ENCODE measurements at places on chromosomes 12 and 14.

- no peak for DNase-seq
Measured at GRCh38 chr12:105977652-105978051, 161.1 kb downstream of the NUAK1 start.

DNA sequence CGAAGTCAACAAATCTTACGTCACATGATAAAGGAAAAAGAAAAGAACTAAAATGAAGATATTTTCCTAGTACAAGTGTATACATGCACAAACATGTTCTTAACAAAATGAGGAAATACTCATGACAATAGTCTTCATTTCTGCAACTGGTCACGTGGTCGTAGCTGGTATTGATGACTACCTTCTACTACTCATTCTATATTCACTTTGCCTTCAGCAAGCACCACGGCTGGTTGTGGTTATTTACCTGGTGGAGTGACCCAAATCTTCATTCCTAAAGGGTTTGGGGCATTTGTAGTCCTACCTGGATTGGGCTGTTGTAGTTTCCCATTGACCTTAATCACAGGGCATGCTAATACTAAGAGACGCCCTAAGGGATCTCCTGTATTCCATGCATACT lies 51.2 kb downstream of the FIGNL2 start:
- DNase-seq: no peak

GRCh38 chr14:96863327-96863985 lies 66.3 kb downstream of the VRK1 start:
- no peak for DNase-seq

DNA sequence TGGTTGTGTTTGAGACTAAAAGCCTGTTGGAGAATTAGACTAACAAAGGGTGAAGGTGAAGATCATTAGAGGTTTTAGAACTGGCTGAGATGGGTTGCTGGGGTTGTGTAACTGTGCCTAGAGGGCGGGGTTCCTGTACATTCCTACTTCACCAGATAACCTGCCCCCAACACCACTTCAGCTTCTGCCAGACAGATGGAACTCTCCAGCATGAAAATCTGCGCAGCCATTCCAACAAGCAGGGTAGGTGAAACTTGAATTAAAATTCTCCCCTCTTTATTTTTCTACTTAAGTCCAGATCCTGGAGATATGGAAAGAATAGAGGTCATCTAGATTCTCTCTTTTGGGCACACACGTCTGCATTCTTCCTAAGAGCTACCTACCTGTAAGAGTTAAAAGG lies 6.0 kb downstream of the FOXG1 start:
- no peak for DNase-seq

DNA sequence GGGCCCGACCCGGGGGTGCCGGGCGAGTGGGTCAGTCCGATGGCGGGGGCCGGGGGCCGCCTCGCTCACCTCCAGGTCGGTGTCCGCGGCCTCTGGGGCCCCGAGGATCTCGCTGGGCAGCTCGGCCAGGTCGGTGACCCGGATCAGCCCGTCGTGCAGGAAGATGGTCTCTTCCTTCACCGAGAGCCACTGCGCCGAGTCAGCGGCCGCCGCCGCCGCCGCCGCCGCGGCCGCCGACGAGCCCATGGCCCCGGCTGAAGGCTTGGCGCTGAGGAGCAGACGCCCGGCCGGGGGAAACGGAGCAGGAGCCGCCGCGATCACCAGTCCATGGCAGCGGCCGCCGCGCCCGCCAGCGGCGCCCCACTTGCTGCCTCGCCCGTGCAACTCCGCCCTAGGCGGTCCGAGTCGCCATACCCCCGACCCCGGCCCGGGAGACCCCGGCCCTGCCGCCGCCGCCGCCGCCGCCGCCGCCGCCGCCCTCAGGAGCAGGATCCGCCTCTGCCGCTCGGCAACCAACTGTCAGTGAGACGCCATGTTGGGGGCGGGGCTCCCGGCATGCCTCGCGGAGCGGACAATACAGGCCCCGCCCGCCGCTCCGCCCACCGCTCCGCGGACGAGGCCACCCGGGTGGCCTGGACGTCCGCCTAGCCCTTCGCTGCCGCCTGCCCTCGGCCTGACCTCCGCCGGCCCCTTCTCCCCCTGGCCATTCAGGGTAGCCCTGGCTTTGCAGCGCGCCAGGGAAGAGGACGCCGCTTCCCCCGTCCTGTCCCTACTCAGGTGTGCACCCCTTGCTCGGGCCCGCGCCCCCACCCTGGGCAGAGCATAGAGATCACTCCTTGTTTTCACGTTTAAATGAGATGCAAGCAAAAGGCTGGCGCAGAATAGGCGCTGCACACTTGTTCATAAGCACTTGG lies at the start of gene HECTD4:
Gene HECTD4 (minus strand): TSS at position 549 of the 914 bp plus-strand sequence. CDS start 303 bp downstream, at position 246.
- DNase-seq: peak; percentile 84

DNA sequence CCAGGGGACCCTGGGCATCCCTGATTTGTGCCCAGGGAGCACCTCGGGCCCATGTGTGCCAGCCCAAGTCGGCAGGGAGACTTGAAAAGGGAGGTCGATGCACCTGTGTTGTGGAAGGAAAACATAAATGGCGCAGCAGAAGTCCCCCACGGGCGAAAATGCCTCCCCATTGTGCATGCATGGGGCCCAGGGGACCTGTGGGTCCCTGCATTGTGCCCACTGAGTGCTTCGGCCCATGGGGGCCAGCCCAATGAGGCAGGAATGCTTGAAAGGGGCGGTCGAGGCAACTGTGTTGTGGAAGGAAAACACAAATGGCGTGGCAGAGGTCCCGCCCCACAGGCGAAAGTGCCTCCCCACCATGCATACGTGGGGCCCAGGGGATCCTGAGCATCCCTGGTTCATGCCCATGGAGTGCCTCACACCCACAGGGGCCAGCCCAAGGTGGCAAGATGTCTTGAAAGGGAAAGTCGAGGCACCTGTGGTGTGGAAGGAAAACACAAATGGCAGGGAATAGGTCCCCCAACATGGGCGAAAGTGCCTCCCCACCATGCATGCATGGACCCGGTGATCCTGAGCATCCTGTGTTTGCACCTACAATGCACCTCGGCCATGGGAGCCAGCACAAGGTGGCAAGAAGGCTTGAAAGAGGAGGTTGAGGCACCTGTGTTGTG lies 368.0 kb downstream of the ALG10 start:
- no peak for DNase-seq

DNA sequence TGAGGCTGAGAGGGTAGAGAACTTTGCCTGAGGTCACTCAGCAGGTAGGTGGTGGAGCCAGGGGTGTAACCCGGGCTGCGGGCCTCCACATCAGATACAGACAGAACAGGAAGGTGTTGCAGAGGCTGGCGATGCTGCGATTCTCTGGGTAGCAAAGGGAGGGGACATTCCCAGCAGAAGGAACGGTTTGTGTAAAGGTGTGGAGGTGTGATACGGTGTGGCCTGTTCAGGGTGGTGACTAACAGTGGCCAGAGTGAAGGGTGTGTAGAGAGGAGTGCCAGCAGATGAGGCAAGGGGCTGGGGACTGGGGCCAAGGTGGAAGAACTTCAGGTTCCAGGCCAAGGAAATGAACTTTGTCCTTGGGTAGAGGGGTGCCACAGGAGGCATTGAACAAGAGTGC lies 18.2 kb upstream of the FAIM2 start:
- no peak for DNase-seq

- peak; percentile 79 for DNase-seq
Measured at GRCh38 chr12:6872073-6873048, 742 bp downstream of the SPSB2 start.

DNA sequence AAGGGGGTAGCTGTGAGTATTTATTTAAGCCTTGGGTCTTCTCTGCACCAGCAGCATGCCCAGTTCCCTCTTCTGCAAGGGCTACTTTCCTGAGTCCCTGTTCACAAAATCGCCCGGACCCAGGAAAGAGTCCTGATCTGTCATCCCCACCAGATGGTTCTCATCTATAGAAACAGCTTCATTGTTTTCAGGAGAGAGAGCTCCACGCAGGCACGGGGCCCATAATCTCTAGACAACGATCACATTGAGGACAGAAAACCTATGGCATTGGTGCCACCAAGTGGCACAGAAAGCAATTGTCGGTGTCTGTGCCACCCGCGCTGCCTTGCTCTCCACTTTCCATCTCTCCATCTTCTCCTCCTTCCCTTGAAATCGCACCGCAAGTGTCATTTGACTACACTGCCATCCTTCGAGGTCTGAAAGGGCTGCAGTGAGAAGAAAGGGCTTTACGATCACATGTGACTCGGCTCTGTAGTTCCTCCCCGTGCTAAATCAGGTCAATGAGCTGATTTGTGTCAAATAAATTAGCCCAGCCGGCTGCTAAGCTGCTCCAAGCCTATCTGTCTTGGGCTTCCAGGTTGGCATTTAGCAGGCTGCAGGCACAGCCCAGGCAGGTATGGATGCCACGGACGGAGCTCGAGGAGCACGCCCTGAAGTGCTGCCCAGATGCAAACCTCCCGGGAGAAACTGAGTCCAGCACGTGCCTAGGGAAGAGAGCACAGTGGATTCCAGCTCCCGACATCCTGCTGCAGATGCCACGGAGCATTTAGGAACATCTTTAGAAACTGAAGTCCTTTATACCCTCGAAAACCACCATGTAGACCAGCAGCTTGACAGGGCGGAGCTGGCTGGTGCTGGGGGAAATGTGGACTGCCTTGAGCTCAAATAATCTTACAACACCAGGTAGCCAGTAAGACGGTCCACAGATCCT lies 28.8 kb downstream of the SPRING1 start:
- peak; percentile 33 for DNase-seq

- no peak for DNase-seq
Measured at GRCh38 chr12:51632623-51633022, 41.6 kb downstream of the SCN8A start.

DNA sequence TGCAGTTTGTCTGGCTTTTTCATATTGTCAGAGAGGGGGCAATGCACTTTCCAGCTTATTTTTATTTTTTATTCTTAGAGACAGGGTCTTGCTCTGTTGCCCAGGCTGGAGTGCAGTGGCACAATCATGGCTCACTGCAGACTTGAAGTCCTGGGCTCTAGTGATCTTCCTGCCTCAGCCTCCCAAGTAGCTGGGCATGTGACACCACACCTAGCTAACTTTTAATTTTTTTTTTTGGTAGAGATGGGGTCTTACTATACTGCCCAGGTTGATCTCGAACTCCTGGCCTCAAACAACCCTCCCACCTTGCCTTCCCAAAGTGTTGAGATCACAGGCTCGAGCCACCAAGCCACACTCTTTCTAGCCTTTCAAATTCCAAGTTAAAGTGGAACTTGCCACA lies 3.9 kb upstream of the A2ML1 start:
- no peak for DNase-seq

DNA sequence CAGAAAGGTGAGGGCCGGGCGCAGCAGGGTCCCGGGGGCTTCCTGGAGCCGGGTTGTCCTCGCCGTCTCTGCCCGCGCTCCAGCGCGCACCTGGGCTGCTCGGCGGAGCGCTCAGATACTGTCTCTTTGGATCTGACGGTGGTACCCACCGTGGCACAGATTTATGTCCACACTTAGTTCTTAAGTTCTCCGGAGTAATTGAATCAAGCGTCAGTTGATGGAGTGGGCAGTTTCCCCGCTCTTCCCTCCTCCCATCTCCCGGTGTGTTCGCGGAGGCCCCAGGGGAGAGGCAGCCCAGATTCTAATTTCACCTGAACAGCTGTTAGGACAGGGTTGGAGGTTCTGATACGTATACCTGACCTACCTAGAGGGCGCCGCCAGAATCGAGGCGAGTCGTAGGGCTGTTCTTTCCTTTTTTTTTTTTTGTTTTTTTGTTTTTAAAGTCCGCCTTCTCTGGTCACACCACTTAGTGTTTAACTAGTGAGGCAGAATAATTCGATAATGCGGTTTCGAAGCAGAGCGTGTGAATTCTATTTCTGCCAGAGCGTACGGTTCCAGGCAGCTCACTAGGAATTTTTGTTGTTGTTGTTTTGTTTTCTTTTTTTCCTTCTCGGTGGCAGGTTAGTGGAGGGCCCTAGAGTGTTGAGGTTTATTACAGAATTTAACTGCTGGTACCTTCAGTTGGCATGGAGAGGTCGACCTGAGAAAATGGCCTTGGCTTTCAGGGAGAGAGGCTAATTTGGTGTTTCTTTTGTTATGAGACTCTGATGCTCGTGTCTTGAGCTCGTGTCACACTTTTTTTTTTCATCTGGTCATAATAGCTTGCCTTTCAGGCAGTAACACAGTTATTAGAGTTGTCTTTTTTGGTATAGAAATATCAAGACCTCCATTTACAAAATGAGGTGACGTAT lies 22.3 kb upstream of the GNS start:
- no peak for DNase-seq

DNA sequence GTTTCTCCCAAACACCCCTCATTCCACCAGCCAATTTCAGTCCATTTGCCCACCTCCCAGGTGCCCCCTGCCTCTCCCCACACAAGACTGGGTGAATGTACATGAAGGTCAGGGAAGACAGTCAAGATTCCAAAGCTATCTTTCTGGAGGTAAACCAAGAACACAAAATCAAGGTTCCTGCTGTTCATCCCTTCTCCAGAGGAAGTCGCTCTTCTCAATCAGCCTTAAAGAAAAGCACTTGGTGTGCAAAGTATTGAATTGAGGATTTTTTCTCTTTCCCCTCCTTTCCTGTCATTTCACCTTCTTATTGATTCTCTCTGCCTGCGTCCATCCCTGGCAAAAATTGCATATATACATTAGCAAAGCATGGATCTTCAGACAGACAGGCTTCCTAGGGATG lies 4.5 kb downstream of the GRIN2B start:
- no peak for DNase-seq

- DNase-seq: no peak
Measured at GRCh38 chr12:95100264-95101190, 27.1 kb upstream of the NR2C1 start.

DNA sequence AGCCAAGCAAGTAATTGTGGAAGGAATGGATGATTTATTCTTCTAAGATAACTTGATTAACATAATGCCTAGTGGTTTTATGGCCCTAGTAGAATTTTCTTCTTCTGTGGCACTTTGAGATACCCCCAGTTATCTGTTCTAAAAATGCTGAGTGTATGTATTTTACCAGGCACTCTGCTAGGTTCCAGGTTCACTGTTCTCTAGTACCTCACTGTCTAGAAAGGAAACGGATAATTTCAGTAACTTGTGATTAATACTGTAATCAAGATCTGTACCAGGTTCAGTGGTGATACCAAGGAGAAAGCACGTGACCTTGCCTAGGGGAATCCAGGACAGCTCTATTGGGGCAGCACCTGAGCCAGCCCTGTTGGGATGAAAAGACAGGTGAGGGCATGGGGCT lies 8.0 kb downstream of the ANO6 start:
- no peak for DNase-seq

Measured in CD4-positive, alpha-beta T cell treated with Interleukin-4 for 4 hours (primary cell).